ENCODE measurements at places on chromosomes 6 and 20. TPM values are rescaled to one million over a fixed set of nuclear protein-coding genes. Genes with fewer than 3 reads are reported as not detected.

DNA sequence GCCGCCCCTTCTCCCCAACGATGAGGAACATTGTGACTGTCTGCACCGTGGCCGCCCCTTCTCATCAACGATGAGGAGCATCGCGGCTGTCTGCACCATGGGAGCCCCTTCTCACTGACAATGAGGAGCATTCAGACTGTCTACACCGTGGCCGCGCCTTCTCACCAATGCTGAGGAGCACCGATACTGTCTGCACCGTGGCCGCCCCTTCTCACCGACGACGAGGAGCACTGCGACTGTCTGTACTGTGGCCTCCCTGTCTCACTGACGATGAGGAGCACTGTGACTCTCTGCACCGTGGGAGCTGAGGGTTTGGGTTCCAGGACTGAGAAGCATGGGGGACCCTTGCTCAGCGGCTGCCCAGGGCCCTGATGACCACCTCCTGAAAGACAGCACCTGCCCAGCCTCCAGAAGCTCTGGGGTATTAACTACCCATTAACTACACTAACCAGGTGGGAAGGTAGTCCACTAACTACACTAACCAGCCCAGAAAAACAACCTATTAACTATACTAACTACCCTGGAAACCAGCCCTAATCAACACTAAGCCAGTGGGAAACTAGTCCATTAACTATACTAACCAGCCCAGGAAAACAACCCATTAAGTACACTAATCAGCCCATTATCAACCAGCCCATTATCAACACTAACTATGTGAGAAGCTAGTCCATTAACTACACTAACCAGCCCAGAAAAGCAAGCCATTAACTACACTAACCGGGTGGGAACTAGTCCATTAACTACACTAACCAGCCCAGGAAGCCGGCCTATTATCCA is 116.9 kb downstream of the TAF4 start:
- no peak for DNase-seq

GRCh38 chr6:122361314-122361979 is 38.0 kb upstream of the HSF2 start:
- no peak for DNase-seq

DNA sequence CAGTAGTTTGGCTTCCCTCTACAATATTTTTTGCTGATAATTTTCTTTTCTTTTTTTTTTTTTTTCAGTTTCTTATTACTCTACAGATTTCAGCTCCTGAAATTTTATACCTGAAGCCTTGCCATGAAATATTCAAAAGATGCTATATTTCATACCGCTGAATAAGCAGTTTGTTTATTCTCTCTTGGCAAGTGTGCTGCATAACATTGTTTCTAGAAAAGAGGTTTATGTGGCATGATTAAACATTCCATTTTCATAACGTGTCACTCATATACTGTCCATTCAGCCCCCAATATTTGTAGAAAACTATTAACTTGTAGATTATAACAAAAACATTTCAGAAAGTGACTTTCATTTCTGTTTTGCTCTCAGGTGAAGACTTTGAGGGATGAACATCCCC is 174.4 kb upstream of the NOX3 start:
- no peak for DNase-seq

Gene EMILIN3
- 0.62 TPM for total RNA-seq

Gene ARFGEF3
- 13.4 TPM for total RNA-seq

DNA sequence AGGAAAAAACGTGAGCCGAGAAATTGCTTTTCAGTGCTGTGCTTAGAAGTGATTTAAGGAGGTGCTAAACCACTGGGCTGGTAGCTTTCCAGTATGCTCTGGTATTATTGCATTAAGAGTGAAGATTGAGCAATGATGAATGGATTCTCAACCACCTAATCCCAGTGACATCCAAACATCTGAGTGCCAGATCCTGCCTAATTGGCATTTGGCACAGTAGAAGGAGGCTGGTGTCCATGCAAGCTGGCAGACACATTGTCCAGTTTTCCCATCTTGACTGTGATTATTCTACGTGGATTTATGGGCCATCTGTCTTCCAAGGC is 398.0 kb upstream of the PLCB4 start:
- no peak for DNase-seq

DNA sequence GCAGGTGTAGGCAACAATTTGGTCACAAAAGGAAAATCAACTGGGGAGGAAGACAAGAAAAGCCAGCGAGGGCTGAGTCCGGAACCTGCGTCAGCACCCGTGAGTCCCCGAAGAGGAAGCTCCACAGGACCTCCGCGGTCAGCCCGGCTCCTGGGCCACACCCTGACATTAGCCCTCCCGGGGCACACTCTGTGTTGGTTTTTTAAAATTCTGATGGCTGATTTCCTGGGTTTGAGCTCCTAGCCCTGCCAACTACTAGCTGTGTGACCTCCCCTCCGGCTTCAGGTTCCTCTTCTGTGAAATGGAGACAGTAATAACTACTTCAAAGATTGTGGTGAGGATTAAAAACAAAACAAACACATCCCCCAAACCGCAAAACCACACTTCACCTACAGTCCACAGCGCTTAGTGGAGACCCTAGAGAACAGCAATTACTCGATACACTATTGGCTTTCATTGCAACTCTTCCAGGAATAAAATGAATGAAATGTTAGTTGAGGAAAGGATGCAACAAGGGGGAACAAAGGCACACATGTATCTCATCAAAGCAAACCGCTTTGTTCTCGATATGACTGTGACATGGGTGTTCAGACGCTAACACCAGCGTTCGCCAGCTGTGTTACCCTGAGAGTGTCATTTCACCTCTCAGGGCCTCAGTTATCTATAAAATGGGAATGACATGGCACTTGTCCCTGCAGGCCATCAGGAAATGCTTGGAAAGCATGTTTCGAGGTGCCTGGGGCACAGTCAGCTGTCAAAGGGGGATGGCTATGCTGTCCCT is 985 bp downstream of the ZBP1 start:
- DNase-seq, result no peak

Gene COL11A2
- 0.38 TPM for total RNA-seq

Gene LPA
- total RNA-seq, result not detected

- DNase-seq, result no peak
Measured at GRCh38 chr6:2055143-2055542, 190.3 kb downstream of the GMDS start.

Gene ATP9A
- 37.6 TPM for total RNA-seq

DNA sequence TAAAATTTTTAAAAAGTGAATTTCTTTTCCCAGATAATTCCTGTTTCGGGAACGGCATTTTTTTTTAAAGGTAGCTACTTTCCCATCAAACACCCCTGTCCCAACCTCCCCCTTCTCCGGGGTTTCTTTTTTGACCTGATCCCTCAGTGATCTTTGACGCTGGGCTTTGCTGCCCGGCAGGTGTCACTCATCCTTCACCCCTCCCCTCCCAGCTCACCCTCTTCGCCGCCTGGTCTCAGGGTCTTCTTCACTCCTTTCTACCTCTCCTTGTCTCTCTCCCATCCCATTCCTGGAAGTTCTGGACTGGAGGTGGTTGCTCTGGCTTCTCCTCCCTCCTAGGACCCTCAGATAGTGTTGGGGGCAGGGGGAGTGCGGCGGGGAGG is 329 bp upstream of the GPR6 start:
- no peak for DNase-seq

DNA sequence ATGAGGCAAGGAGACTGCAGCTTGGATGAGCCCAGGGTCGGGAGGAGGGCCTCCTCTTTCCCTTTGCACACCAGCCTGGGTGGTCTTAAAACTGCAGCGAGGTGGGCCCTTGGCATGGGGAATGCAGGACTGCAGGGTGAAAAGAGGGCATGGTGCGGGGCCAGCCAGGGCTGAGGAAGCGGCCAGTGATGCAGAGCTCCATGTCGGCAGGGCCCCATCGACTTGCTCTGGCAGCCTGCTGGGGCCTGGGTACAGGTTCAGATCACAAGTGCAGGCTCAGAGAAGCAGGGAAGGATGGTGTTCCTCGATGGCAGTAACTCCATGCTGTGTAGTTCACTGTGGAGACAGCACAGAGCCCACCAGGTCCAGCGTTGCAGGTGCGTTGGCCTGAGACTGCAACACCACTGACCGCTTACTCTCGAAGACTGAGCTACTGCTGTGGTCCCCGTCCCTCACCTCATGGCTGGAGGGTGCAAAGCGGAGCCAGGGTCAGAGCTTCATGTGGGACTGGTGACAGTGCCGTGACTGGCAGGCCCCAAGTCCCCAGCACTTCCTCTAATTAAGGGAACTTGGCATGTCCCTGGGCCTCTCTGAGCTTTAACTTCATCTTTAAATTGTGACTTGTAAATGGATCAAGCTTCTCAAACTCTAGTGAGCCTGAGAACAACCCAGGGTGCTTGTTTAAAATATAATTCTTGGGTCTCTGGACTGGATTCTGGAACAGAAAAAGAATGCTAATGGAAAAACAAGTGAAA is 223.2 kb downstream of the SYNDIG1 start:
- DNase-seq, result no peak

Gene BPIFB2
- total RNA-seq, result not detected

GRCh38 chr20:13758884-13759283 is 25.8 kb downstream of the ESF1 start:
- no peak for DNase-seq

DNA sequence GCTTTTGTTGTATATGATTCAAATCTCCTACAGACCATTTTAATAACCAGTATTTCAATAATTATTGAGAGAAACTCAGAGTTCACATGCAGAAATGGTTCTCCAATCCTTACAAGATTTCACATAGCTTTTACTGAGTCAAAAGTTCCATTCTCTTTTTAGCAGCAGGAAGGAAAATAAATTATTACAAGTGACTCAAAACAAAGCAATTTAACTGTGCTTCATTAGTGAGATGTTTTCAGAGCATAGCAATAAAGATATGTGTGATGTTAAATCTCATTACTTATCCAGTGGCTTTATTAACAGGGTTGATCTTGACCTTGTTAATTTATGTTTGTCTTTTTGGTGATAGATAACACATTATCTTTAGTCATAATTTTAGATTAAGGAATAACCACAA is 22.0 kb downstream of the KIF13A start:
- no peak for DNase-seq

GRCh38 chr6:112357791-112358190 is 10.7 kb downstream of the RFPL4B start:
- DNase-seq, result no peak

Gene CST4
- total RNA-seq, result not detected

DNA sequence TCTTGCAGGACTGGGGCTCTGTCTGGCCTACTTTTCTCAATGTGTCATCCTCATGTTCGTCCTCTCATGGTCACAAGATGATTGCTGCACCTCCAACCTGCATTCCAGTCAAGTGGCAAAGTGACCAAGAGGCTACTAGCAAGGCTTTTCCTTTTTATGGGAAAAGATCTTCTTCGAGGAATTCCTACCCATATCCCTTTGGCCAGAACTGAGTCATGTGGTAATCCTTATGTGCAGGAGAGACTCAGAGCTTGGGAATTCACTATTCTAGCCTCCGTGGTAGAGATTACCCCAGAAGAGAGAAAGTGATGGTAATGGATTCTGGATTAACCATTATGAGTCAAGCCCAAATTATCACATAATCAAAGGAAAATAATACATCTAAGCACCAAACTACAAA is 162.7 kb downstream of the KCNQ5 start:
- DNase-seq, result no peak

Gene AGPAT4
- total RNA-seq, result 8.6 TPM

- no peak for DNase-seq
Measured at GRCh38 chr20:24309596-24309995, 159.8 kb upstream of the SYNDIG1 start.

Gene SLC44A4
- 17.7 TPM for total RNA-seq

DNA sequence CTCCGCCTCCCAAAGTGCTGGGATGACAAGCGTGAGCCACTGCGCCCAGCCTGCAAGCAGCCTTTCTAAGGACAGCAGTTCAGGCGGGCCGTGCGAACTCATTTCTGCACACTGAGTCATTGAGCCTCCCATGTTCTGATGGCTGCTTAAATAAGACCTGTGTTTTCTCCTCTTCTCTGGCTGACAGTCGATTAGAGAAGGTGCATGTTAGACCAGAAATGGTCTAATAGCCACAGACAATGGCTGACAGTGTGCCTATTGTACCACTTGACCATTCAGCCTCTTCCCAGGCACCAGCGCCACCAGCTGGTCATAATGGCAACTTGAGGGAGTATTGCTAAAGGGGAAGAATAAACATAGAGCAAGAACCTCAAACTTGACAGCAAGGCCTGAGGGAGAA is 6.2 kb downstream of the CST11 start:
- peak; percentile 10 for DNase-seq

- no peak for DNase-seq
Measured at GRCh38 chr6:24060982-24061754, 64.8 kb upstream of the NRSN1 start.

Gene ENPP5
- 6.6 TPM for total RNA-seq

DNA sequence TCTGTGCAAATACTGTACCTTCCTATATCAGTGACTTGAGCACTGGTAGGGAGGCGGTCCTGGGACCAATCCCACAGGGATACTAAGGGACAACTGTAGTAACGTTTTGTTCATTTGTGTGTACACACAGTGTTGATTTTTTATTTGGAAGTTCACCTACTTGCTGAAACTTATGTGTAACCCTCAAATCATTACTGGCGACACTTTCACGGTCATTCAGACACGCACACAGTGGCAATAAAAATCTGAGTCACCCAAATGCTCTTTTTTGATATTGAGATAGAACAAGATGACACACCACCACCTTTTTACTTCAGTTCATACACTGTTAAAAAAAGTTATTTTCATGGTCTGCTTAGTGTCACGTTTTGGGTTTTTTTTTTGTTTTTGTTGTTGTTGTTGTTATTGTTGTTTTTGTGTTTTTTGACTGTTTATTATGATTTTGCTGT is 79.8 kb downstream of the QKI start:
- no peak for DNase-seq

DNA sequence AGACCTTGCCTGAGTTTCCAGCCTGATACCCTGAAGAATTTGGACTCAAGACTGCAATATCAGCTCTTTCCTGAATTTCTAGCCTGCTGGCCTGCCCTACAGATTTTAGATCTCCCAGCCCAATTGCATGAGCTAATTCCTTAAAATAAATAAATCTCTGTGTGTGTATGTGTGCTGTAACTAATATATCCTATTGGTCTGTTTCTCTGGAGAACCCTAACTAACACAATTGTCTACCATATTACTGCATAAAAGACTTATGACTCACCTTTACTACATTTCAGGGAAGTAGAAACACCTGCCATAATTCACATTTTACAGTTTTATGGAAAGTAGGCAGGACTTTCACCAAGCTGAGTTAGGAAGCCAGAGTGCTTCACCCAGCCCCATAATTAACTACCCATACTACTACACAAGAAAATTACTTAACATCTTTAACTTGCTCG is 90.7 kb upstream of the BEND6 start:
- no peak for DNase-seq

GRCh38 chr6:48747471-48747870 is 636.5 kb upstream of the PTCHD4 start:
- no peak for DNase-seq
